ENCODE measurements at places on chromosomes 6 and 20.

DNA sequence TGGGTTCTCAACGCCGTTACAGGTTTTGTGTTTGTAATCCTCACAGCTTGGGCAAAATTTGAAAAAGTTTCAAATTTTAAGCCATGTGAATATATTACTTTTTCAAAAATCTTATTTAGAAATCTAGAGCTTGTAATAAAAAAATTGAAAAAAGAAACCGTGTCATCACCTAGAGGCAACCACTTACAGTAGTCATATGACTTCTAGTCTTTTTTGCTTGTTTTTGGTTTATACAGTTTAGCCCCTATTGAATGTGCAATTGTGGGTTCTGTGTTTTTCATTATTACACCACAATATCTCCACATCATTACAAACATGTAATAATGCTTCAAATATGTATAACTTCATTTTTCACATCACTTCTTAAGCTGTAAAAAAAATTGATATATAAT, 888 bp downstream of the DYNLRB1 start:
- H3K4me3 ChIP-seq = peak overlapping the region; percentile 99
- peaks cover 35% of the 10 kb centered on the region for H3K4me1 ChIP-seq
- peak; percentile 28 for ATAC-seq
- peak overlapping the region; percentile 97 for H3K27ac ChIP-seq
- H3K36me3 ChIP-seq = peaks cover 47% of the 10 kb centered on the region

GRCh38 chr6:524803-525202, 132.1 kb downstream of the HUS1B start:
- H3K4me1 ChIP-seq = peaks cover 18% of the 10 kb centered on the region
- H3K27me3 ChIP-seq = no peaks in the 10 kb centered on the region
- ATAC-seq = peak; percentile 31
- H3K27ac ChIP-seq = peak overlapping the region; percentile 68
- peak overlapping the region; percentile 70 for H3K4me3 ChIP-seq
- H3K36me3 ChIP-seq = peaks cover 59% of the 10 kb centered on the region

GRCh38 chr6:22601984-22602383, 32.6 kb downstream of the HDGFL1 start:
- H3K27ac ChIP-seq = no peak overlapping the region
- H3K4me1 ChIP-seq = no peaks in the 10 kb centered on the region
- H3K36me3 ChIP-seq = no peaks in the 10 kb centered on the region

DNA sequence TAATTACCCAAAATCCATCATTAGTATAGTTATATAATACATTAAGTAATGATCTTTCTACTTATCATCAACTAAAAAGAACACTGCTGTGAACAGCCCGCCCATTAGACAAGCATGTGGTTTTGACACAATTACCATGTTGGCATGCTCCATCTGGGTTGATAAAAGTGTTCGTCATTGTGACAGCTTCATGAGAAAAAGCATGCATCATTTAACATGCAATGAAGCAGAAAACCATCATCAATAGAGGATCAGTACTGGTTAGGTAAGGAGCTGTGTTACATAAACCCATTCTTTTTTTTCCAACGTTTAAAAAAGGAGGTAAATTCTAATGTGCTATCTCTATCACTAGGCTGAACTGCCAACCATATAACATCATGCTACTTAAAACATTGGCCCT, 101.9 kb downstream of the EPB41L2 start:
- H3K4me1 ChIP-seq = no peaks in the 10 kb centered on the region
- no peaks in the 10 kb centered on the region for H3K27me3 ChIP-seq
- peaks cover 3% of the 10 kb centered on the region for H3K36me3 ChIP-seq
- H3K4me3 ChIP-seq = no peak overlapping the region
- ATAC-seq = no peak

DNA sequence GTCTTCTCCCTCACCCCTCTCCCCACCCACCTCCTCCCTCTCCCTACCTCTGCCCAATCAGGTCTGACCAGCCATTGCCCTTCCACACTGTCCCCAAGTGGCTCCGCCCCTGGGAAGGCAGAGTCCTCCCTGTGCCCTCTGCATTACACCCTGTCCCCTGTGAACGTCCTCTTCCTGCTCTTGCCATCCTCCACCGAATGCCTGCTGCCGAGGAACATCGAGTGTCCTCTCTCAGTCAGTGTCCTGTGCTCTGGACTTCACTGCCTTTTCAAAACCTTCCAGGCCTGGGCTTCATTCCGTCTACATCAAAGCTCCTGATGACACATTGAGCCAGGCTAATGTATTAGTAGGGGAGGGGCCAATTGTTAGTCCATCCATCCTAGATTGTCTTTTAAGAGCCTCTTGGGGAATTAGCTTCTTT, 3.3 kb upstream of the PACSIN1 start:
- no peaks in the 10 kb centered on the region for H3K4me1 ChIP-seq
- no peak overlapping the region for H3K4me3 ChIP-seq
- H3K36me3 ChIP-seq = no peaks in the 10 kb centered on the region
- no peak for ATAC-seq
- H3K27me3 ChIP-seq = peaks cover 11% of the 10 kb centered on the region

DNA sequence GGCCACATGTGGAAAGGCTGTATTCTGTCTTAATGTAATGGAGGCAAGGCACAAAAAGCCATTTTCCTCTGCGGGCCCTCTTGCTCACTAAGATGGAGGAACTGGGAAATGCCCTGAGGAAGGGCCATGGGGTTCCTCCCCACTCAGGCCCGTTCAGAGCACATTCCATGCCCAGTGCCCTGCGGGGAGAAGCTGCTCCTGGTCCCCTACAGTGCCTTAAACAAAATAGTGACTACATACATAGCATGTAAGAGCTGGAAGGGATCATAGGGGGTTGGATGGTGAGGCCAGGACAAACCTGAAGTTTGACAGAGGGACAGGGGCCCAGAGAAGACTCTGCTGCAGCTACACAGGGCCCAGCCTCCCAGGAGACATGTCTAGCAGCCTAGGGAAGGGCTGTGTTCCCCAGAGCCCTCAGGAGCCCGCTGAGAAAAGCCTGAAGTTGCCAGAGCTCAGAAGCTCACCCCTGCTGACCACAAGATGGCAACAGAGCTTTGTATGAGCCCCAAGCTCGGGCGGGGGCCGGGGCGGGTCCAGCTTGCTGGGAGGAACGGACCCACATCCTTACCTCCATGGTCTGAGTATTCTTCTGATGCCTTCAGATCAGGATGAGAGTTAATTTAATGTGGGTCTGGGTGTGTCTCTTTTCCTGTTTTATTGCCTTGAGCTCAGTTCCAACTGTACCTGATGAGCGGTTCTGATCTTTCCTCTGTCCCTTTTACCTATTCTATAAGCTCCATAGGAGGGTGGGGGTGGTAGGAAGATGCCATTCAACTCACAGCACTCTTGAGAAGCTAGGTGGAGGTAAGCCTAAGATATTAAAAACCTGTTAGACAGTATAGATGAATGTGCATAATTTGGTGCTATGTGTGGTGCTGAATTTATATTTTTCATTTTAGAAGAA, 242.9 kb downstream of the CDC5L start:
- no peaks in the 10 kb centered on the region for H3K36me3 ChIP-seq
- H3K27ac ChIP-seq = peak overlapping the region; percentile 81
- peaks cover 9% of the 10 kb centered on the region for H3K27me3 ChIP-seq
- H3K4me1 ChIP-seq = peaks cover 10% of the 10 kb centered on the region
- peak overlapping the region; percentile 42 for H3K4me3 ChIP-seq

GRCh38 chr20:54351371-54352136, 123.8 kb upstream of the DOK5 start:
- no peak overlapping the region for H3K4me3 ChIP-seq
- H3K27ac ChIP-seq = no peak overlapping the region
- ATAC-seq = no peak
- no peaks in the 10 kb centered on the region for H3K4me1 ChIP-seq
- H3K36me3 ChIP-seq = no peaks in the 10 kb centered on the region

- no peaks in the 10 kb centered on the region for H3K36me3 ChIP-seq
- no peak for ATAC-seq
- peaks cover 4% of the 10 kb centered on the region for H3K4me1 ChIP-seq
- H3K27me3 ChIP-seq = peaks cover 30% of the 10 kb centered on the region
These were observed 227.4 kb downstream of the PHACTR1 start for GRCh38 chr6:12944001-12944400.

DNA sequence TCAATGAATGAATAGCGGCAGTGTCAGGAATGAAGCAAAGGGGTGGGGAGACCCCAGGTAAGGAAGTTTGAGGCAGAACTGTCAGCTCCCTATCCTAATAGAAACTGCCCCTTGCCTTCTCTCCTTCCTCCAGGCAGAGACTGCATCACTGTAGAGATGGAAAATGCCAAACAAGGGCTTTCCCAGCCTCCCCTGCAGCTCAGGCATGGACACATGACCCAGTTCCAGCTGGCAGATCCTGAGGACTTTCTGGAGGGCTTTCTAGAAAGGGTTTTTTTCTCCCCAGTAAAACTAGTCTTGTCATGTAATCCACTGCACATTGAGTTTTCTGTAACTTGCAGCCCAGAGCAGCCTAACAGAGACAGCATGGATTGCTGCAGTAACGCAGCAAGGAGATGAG, 17.9 kb upstream of the PNPLA1 start:
- no peaks in the 10 kb centered on the region for H3K4me1 ChIP-seq
- ATAC-seq = no peak
- H3K27ac ChIP-seq = no peak overlapping the region
- H3K36me3 ChIP-seq = no peaks in the 10 kb centered on the region
- H3K27me3 ChIP-seq = no peaks in the 10 kb centered on the region
- no peak overlapping the region for H3K4me3 ChIP-seq

DNA sequence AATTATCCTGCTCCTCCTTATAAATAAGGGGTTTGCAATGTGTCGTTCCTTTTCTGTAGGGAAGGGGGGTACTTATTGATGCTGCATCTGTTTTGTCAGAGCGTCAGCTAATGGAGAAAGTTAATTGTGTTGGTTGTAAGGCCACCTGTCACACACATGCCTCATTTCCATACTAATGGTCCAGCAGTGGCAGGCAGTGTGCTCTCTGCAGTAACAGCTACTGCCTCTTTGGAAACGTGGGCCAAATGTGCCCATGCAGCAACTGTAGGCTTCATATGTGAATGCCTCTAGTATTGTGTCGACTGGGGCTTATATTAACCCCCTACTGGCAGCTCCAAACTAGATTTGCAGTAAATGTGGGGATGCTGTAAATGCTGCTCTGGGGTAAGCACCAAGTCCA, 56.3 kb upstream of the OLIG3 start:
- H3K4me3 ChIP-seq = no peak overlapping the region
- no peak overlapping the region for H3K27ac ChIP-seq
- peaks cover 4% of the 10 kb centered on the region for H3K27me3 ChIP-seq

DNA sequence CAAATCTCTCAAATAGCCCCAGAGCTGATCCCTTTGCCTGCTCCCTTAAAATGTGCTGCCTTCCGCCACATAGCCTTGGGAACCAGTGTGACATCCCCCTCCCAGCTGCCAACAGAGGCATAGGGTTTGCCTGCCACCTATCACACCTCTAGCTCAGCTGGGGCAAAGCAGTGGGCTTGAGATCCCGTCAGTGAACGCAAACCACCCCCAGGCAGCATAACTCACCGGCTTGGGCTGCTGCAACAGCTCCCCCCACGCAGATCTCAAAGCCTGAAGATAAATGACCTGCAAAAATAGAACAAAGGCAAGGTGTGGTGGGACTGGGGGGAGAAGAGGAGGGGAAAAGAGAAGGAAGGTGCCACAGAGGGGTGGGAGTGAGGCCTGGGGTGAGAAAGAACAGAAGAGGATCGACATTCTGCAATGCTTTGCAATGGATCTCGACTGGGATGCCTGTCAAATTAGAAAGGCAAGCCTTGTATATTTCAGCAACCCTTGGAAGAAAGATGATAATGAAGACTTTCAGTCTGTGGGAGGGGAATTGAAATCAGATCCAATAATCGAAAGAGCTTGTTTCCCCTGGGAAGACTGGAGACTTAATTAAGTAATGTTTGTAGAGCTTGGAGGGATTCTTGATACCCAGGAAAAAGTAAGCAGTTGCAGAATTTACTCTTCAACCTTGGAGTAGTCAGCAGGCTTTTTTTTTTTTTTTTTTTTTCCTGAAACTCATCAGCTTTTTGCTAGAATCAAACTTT, 1.3 kb downstream of the PDYN start:
- H3K36me3 ChIP-seq = no peaks in the 10 kb centered on the region
- no peaks in the 10 kb centered on the region for H3K4me1 ChIP-seq
- H3K4me3 ChIP-seq = no peak overlapping the region
- peaks cover 48% of the 10 kb centered on the region for H3K27me3 ChIP-seq
- no peak overlapping the region for H3K27ac ChIP-seq
- ATAC-seq = no peak

DNA sequence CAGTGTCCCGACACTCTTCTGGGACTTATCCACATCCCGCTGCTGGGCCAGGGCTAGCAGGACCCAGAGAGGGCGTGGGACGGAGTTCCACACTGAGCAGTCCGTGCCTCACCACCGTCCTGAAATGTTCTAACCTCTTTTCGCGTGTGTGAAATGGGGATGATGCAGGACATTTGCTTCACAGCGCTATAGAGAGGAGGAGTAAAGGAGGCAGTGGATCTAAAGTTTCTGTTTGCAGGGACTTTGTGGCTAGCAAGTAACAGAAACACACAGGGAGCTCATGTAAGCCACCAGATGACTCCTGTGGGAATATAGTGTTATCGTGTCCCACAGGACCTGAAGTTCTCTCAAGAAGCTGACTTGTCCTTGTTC, 634 bp downstream of the ITPA start:
- H3K27me3 ChIP-seq = no peaks in the 10 kb centered on the region
- peak overlapping the region; percentile 91 for H3K4me3 ChIP-seq
- peak overlapping the region; percentile 91 for H3K27ac ChIP-seq
- peaks cover 38% of the 10 kb centered on the region for H3K36me3 ChIP-seq
- ATAC-seq = peak; percentile 65

- H3K27me3 ChIP-seq = no peaks in the 10 kb centered on the region
- peak overlapping the region; percentile 57 for H3K4me3 ChIP-seq
- peaks cover 10% of the 10 kb centered on the region for H3K4me1 ChIP-seq
These were observed 97.9 kb downstream of the SOD2 start for GRCh38 chr6:159595173-159595572.

DNA sequence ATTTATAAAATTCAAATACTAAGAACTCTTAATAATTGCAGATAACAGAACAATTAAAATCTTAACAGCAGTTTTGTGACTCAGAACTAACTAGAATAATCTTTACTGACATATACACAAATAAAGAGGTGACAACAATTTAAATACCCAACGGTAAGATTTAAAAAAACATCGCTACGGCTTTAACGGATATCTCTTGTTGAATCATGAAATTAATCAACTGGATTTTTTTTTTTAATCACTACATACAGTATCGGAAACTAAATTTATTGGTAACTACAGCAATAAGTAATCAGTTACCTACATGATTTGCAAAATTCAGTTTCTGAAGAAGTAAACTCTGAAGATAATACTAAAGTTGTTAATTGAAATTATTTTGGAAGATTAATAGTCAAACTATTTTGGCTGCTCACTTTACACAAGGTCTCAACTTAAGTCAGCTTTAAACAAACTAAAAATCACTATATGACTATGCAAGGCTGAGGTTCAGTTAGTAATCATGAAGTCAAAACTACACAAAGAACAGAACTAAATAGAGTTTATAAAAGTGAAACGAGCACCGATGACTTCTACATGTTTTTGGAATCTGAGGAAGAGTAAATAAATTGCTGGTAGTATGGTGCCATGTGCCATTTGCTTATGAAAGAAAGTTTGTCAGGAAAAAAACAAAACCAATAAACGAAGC, 128.8 kb downstream of the HUS1B start:
- H3K27ac ChIP-seq = peak overlapping the region; percentile 49
- H3K4me1 ChIP-seq = peaks cover 19% of the 10 kb centered on the region
- H3K4me3 ChIP-seq = peak overlapping the region; percentile 46
- H3K36me3 ChIP-seq = peaks cover 66% of the 10 kb centered on the region

GRCh38 chr20:63557481-63557891, 3.5 kb downstream of the FNDC11 start:
- H3K4me3 ChIP-seq = no peak overlapping the region
- peaks cover 5% of the 10 kb centered on the region for H3K36me3 ChIP-seq
- no peaks in the 10 kb centered on the region for H3K27me3 ChIP-seq
- H3K4me1 ChIP-seq = peaks cover 6% of the 10 kb centered on the region
- H3K27ac ChIP-seq = no peak overlapping the region
- no peak for ATAC-seq

Data from activated T-helper 17 cell treated with anti-CD3 and anti-CD28 coated beads, Interleukin-2, amount 50 U/mL, for 72 hours (primary cell).